Fibroblast of lung (primary cell): ENCODE measurements at places on chromosomes 5 and 9. TPM values are rescaled to one million over a fixed set of nuclear protein-coding genes. Genes with fewer than 3 reads are reported as not detected.

OTULINL gene
- under 0.01 and 0.17 TPM in 2 replicates for total RNA-seq

GKAP1 gene
- total RNA-seq = 2.6 TPM in 2 replicates

GOLGA2 gene
- total RNA-seq = 96.0 and 118 TPM in 2 replicates

LCN12 gene
- 0.17 TPM in 1 of 2 replicates, not detected in the other for total RNA-seq

EQTN gene
- total RNA-seq = not detected in 2 replicates

FOXD4L5 gene
- total RNA-seq = under 0.01 TPM in 2 replicates

DBH gene
- not detected in 2 replicates for total RNA-seq

OTP gene
- not detected in 2 replicates for total RNA-seq

ANKRD18B gene
- under 0.01 and 0.17 TPM in 2 replicates for total RNA-seq

AMACR gene
- 6.2 and 7.6 TPM in 2 replicates for total RNA-seq

TJP2 gene
- total RNA-seq = 36.5 and 41.1 TPM in 2 replicates

PCDHGB4 gene
- 10.0 and 18.3 TPM in 2 replicates for total RNA-seq

ESM1 gene
- 1.5 and 1.8 TPM in 2 replicates for total RNA-seq

PLPPR1 gene
- total RNA-seq = not detected in 2 replicates

ZDHHC11B gene
- total RNA-seq = under 0.01 TPM in 2 replicates

PCDHGB5 gene
- total RNA-seq = 17.5 and 21.5 TPM in 2 replicates

FRMD3 gene
- total RNA-seq = under 0.01 and 0.66 TPM in 2 replicates

IFNA4 gene
- not detected in 2 replicates for total RNA-seq

LRRC19 gene
- total RNA-seq = not detected in 2 replicates

CARD19 gene
- 72.7 and 91.0 TPM in 2 replicates for total RNA-seq

INSL4 gene
- not detected in 2 replicates for total RNA-seq

DOCK2 gene
- 3.6 and 8.9 TPM in 2 replicates for total RNA-seq

KIF4B gene
- under 0.01 TPM in 2 replicates for total RNA-seq

TSSK1B gene
- total RNA-seq = under 0.01 and 0.50 TPM in 2 replicates

KIAA0825 gene
- total RNA-seq = 3.1 and 3.6 TPM in 2 replicates

SYNPO gene
- 5.6 and 6.6 TPM in 2 replicates for total RNA-seq

PLK2 gene
- total RNA-seq = 835 and 983 TPM in 2 replicates

SPDL1 gene
- total RNA-seq = 6.9 and 10.9 TPM in 2 replicates

TAF11L4 gene
- not detected in 2 replicates for total RNA-seq

POU4F3 gene
- total RNA-seq = not detected in 2 replicates

UBAP2 gene
- total RNA-seq = 19.5 and 20.6 TPM in 2 replicates

EGR1 gene
- total RNA-seq = 7.2 and 8.8 TPM in 2 replicates

MYMK gene
- not detected in 2 replicates for total RNA-seq

C5orf58 gene
- not detected in 2 replicates for total RNA-seq

DMXL1 gene
- total RNA-seq = 45.5 and 59.5 TPM in 2 replicates

IFNA21 gene
- total RNA-seq = not detected in 2 replicates

PTGES gene
- total RNA-seq = 9.6 and 16.7 TPM in 2 replicates

FOXD4L4 gene
- 0.26 TPM in 1 of 2 replicates, not detected in the other for total RNA-seq

REEP2 gene
- total RNA-seq = 5.9 and 14.4 TPM in 2 replicates

SH2D3C gene
- 0.26 TPM in 1 of 2 replicates, not detected in the other for total RNA-seq

NAA35 gene
- total RNA-seq = 13.4 and 20.5 TPM in 2 replicates
